Stomach (tissue), 19 donors: ENCODE measurements at places on chromosomes 1 and 21.

GRCh38 chr1:222979561-222979960, 163.5 kb downstream of the TLR5 start:
- H3K36me3 ChIP-seq, result no peaks in the 10 kb centered on the region
- DNase-seq, result no peak
- no peak overlapping the region for H3K4me3 ChIP-seq
- no peaks in the 10 kb centered on the region for H3K27me3 ChIP-seq

DNA sequence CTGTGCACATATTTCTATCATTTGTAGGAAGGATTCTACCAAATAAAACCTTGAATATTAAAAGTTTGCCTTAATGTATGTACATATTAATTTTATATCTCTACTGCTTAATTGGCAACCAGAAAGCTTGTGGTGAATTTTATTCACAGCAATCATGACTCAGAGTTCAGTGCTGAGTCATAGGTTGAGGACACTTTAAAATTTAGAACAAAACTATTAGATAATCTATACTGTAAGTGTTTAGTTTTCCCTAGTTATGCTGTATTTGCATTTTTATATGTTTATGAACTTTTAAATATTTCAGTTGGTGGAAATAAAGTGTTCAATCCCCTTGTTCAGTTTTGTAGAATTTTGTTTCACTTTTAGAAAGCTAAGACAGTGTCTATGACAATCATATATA, 841.5 kb downstream of the KCNT2 start:
- H3K4me1 ChIP-seq, result no peaks in the 10 kb centered on the region
- no peak for DNase-seq
- H3K4me3 ChIP-seq, result no peak overlapping the region
- no peaks in the 10 kb centered on the region for H3K27me3 ChIP-seq
- H3K36me3 ChIP-seq, result no peaks in the 10 kb centered on the region

DNA sequence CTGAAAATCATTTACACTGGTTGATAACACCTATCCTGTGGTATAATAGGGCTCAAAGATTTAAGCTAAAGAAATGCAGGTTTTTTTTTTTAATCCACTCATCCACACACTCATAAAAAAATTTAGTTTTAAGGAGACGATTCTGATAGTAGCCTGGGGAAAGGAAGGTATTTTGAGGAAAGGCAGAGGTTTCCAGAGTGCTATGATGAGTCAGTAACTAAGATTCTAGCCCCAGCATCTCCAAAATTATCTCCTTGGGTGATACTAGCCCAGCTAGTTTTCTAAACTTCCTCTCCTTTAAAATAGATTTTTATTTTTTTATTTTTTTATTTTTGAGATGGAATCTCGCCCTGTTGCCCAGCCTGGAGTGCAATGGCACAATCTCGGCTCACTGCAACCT, 20.7 kb downstream of the ASAP3 start:
- no peak overlapping the region for H3K27ac ChIP-seq
- no peaks in the 10 kb centered on the region for H3K36me3 ChIP-seq
- no peak for DNase-seq
- H3K4me3 ChIP-seq, result no peak overlapping the region

DNA sequence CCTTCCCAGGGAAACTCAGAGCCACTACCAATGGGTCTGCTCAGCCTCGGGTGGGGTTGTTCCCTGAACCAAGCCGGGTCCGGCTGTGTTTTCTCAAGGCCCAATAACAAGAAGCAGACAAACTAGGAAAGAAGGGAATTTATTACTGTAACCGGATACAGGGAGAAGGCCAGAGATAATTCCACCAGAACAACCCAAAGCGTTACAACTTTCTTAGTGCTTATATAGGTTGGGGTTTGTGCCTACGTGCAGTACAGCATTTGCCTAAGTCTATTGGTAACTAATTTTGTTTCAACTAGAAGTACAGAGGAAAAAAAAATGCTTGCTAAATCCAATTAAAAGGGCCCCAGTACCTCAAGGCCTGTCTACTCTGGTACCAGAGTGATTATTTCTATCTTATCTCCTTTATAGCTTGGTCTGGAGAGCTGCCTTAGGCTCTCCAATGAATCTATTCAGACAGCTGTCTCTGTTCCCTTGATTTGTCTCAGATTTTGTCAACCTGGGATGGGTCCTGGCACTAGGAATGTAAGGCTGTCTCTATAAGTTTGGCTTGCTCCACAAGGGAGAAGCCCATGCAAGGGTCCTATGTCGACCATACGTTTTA, 57.3 kb upstream of the CCDC190 start:
- no peak for DNase-seq
- H3K4me1 ChIP-seq, result no peaks in the 10 kb centered on the region
- H3K27ac ChIP-seq, result no peak overlapping the region
- H3K27me3 ChIP-seq, result no peaks in the 10 kb centered on the region
